ENCODE measurements at places on chromosomes 11 and 22.

- peak; percentile 64 for DNase-seq
Observed at GRCh38 chr11:69035946-69036340, 12.8 kb upstream of the TPCN2 start.

GRCh38 chr11:130166457-130166784 is 6.8 kb downstream of the ST14 start:
- DNase-seq, result peak; percentile 89

GRCh38 chr22:39419911-39420310 is 20.3 kb downstream of the TAB1 start:
- DNase-seq, result no peak

- DNase-seq, result peak; percentile 99
Observed at GRCh38 chr11:35629914-35630313, 11.7 kb downstream of the FJX1 start.

DNA sequence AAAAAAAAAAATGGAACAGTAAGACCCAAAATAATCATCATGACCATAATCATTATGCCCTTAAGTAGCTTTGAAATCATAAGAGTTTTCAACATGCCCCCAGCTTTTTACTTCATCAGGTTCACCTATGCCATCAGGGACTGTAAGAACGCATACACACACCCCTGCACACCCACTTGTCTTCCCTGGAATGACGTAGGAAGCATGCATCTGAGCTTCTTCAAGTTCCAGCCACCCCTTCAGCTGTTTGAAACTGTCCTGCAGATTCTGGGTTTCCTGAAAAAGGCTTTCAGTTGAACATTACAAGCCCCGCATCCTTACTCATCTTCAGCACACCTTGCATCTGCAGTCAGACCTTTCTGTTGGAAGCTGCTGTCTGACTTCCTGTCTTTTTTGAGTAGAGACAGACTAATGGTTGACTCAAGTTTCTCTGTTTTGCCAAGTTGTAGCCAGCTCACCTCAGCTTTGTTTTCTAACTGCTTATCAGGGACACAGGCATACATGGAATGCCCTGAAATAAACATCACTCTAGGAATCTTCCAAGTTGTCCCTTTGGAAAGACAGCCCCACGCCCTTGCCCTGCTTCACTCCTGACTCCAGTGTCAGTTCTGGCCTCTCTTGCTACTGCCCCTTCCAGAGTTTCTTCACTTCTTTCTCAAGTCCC is 37.0 kb downstream of the ARHGAP1 start:
- DNase-seq, result no peak

DNA sequence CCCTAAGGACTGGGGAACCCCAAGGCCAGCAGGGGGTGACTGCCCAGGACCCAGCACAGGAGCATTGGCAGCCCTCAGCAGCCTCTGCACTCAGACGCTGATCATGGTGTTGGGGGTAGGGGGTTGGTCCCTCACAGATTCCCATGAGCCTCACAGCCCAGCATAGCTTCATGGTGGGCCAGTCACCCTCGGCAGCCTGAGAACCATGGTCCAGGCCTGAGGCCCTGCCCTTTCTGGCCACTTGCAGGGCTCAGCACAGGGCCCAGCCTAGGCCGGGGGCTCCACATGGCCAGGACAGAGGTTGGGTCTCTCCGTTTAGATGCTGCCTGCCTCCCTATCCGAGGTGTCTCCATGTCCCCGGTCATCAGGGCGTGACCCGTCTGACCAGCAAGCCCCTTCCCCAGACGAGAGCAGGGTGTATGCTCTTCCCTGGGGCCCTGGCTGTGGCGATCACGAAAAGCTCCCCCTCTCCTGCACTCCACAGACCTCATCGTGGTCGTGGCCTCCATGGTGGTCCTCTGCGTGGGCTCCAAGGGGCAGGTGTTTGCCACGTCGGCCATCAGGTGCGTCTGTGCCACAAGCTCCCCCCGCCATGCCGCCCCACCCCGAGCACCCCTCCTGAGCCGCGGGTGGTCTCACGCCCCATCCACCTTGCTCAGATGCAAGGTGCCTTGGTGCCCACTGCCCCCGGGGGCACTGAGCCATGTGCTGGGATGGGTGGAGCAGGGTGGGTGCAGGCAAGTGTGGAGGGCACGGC is 126.2 kb downstream of the KCNQ1 start:
- no peak for DNase-seq

- no peak for DNase-seq
Observed at GRCh38 chr22:23437779-23438178, 142.3 kb downstream of the IGLL1 start.

- DNase-seq, result no peak
Observed at GRCh38 chr22:23181721-23182308, 1.5 kb downstream of the BCR start.

GRCh38 chr22:37230673-37231405 is 13.2 kb downstream of the RAC2 start:
- no peak for DNase-seq

DNA sequence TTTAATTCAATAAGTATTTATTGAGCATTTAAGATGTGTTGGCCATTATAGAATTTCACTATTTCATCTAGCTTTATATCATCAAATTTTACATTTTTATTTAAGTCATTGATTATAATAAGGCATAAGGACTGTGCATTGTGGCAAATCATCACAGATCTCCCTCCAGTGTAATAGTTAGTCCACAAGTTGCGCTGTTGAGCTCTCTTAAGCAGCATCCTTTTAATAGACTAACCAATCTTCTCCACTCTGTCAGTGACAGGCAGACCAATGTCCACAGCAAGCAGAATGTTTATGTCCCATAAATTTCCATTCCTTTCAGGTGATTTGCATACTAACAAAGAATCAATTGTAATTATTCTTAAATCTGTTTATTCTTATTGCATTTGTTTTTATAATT is 595.3 kb upstream of the CCDC90B start:
- no peak for DNase-seq

GRCh38 chr11:111836721-111837120 is 34.7 kb downstream of the ALG9 start:
- no peak for DNase-seq

DNA sequence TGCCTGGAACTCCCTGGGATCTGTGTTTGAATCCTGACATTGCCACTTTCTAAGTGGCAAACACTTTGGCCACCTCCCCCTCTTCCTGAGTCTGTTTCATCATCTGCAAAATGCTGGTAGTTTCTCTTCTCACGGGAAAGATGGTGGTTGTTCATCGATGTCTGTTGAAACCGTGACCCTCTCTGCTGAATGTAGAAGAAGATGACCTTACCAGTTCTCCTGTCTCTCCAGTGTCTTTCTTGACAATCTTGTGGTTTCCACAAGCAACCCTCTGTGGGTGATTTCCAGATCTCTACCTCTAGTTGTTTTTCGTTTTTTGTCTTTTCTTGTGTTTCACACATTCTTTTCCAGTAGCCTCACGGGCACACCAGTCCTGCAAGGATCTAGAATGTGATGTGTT is 27.5 kb downstream of the ZBTB16 start:
- DNase-seq, result no peak
